ENCODE measurements at places on chromosomes 7 and 10. TPM values are rescaled to one million over a fixed set of nuclear protein-coding genes. Genes with fewer than 3 reads are reported as not detected.

The ZNF804B gene
- total RNA-seq = not detected

- H3K36me3 ChIP-seq = no peaks in the 10 kb centered on the region
- H3K4me3 ChIP-seq = no peak overlapping the region
- no peak for DNase-seq
- H3K27me3 ChIP-seq = no peaks in the 10 kb centered on the region
- H3K4me1 ChIP-seq = peaks cover 10% of the 10 kb centered on the region
Measured at GRCh38 chr10:29615195-29615594, 19.6 kb downstream of the SVIL start.

GRCh38 chr7:35624299-35625186 lies 70.4 kb downstream of the HERPUD2 start:
- DNase-seq = peak; percentile 49
- H3K4me3 ChIP-seq = no peak overlapping the region
- H3K36me3 ChIP-seq = 0 out of 2 replicates have a peak, but pooled peaks cover 7% of the 10 kb centered on the region
- no peak overlapping the region for H3K27ac ChIP-seq
- H3K27me3 ChIP-seq = no peaks in the 10 kb centered on the region

- DNase-seq = no peak
- no peaks in the 10 kb centered on the region for H3K36me3 ChIP-seq
- no peaks in the 10 kb centered on the region for H3K27me3 ChIP-seq
- H3K4me1 ChIP-seq = 0 out of 2 replicates have a peak, but pooled peaks cover 4% of the 10 kb centered on the region
Measured at GRCh38 chr7:158834878-158835784, 5.8 kb upstream of the ESYT2 start.

The CHN2 gene
- not detected for total RNA-seq

DNA sequence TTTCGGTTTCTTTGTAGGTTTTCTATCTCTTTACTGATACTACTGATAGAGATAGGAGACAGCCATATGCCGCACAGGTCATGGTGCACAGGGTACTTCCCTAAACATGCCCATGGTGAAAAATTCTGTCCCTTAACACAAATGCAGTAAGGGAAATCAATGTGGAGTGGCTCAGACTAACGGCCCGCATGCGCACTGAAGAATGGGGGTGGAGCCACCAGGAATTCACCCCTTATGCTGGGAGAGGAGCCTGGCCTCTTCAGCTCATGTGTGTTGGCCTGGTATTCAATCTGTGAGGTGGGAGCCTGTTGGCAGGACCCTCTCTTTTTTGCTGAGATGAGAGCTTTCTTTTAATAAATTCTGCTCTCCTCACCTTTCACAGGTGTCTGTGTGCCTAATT lies 8.4 kb upstream of the URGCP start:
- H3K4me1 ChIP-seq = no peaks in the 10 kb centered on the region
- DNase-seq = no peak
- no peak overlapping the region for H3K27ac ChIP-seq
- no peak overlapping the region for H3K4me3 ChIP-seq

GRCh38 chr7:137331378-137331777 lies 12.2 kb downstream of the PTN start:
- H3K4me1 ChIP-seq = no peaks in the 10 kb centered on the region
- peak; percentile 23 for DNase-seq
- H3K27me3 ChIP-seq = no peaks in the 10 kb centered on the region
- H3K36me3 ChIP-seq = no peaks in the 10 kb centered on the region
- H3K4me3 ChIP-seq = no peak overlapping the region
- no peak overlapping the region for H3K27ac ChIP-seq

GRCh38 chr10:59098831-59099452 lies 77.5 kb upstream of the PHYHIPL start:
- peaks cover 22% of the 10 kb centered on the region for H3K4me1 ChIP-seq
- no peak overlapping the region for H3K27ac ChIP-seq
- no peaks in the 10 kb centered on the region for H3K36me3 ChIP-seq
- H3K27me3 ChIP-seq = no peaks in the 10 kb centered on the region
- DNase-seq = peak; percentile 63
- no peak overlapping the region for H3K4me3 ChIP-seq

DNA sequence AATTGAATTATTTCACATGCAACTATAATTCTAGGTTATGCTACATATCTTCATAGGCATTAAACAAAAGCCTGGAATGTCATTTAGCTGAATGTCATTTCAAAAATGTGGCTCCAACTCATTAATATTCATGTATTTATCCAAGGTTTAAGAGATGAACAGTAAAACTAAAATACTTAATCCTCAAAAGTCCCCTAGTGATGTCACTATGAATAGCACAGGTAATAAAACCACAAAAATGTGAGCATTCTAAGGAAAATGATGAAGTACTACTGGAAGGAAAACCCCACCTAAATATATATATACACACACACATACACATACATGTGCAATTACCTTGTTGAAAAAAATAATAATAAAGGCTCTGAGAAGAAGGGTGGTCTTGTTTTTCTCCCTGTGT lies 154.4 kb upstream of the ASAH2 start:
- no peak overlapping the region for H3K27ac ChIP-seq
- no peak for DNase-seq
- no peak overlapping the region for H3K4me3 ChIP-seq
- peaks cover 18% of the 10 kb centered on the region for H3K4me1 ChIP-seq

The LRRC61 gene
- not detected for total RNA-seq

GRCh38 chr10:130254662-130255061 lies 118.5 kb downstream of the GLRX3 start:
- H3K36me3 ChIP-seq = no peaks in the 10 kb centered on the region
- H3K27ac ChIP-seq = no peak overlapping the region
- H3K4me1 ChIP-seq = no peaks in the 10 kb centered on the region
- H3K27me3 ChIP-seq = no peaks in the 10 kb centered on the region
- no peak overlapping the region for H3K4me3 ChIP-seq

The HACD1 gene
- total RNA-seq = 64.0 TPM
